ENCODE measurements at places on chromosomes 2 and 18.

DNA sequence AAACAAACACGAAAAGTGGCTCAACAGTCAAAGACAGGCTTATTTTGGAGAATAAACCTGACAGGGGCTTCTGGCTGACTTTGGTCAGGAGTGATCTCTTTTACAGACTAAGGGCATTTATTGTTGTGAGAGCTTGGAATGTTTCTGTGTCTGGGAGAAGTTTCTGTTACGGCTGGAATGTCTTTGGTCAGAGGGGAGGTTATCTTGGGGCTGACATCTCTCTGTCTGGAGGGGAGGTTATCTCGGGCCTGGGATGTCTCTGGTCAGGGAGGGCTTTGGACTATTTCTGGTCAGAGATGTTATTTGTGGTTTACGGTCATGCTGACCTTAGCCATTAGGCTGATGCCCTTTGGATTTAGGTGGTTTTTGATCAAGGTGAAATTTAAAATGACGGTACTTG lies 345.5 kb upstream of the FSIP2 start:
- DNase-seq = no peak

DNA sequence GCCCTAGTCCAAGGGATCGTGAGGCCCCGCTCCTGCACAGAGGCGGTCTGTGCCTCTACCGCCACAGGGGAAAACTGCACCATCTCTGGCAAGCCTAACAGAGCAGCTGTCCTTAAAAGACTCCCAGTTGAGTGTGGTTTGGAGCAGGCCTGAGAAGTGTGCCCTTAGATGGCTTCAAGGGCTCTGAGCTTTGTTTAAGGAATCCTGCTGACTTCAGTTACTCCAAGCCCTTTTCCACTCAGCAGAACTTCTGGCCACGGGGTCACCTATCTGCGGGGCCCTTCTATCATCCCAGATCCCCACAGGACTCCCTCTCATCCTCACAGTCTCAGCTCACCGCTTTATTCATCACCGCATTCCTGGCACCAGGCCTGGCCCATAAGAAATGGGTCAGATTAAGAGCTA lies 131.5 kb downstream of the CCDC74A start:
- no peak for DNase-seq

DNA sequence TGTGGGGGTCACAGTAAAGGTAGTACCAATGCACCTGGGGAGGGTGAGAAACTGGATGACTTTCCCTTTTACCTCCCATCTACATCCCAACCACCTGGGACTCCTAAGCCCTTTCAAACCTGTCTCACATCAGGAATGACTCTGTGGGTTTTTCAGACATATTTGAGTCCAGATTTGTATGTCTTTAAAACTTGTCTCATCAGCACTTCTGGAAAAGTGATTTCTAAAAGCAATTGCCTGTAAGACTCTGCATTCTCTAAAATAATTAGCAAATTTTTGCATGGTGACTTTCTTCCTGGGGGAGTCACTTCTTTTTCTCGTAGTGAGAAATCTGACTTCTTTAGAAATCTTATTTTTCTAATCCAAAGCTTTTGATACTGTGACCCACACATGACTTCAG lies 1553.0 kb upstream of the PIK3C3 start:
- DNase-seq = no peak

GRCh38 chr2:239143858-239144712 lies 256.7 kb downstream of the HDAC4 start:
- DNase-seq = no peak

DNA sequence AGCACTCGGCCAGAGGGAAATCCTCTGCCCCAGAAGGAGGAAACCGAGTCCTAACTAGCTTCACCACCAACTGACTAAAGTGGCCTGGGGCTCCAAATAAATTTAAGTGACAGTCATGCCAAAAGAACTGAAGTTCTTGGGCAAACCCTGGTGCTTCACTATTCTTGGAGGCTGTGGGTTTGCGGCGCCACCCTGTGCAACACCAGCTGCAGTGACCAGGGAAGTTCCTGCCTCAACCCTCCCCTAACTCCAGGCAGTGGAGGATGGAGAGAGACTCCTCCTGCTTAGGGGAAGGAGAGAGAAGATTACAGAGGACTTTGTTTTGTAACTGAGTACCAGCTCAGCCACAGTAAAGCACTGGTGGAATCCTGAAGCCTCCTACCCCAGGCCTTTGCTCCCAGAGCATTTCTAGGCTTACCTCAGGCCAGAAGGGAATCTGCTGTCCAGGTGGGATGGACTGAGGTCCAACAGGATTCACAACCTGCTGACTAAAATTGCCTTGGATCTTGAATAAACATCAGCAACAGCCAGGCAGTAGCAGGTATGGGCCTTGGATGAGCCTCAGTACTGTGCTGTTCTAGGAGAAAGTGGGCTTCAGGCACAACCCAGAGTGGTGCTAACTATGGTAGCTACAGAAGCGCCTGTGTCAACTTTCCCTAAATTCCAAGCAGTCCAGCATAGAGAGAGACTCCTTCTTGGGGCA lies 29.4 kb upstream of the BMP10 start:
- no peak for DNase-seq
